ENCODE measurements at places on chromosomes 12 and 14. TPM values are rescaled to one million over a fixed set of nuclear protein-coding genes. Genes with fewer than 3 reads are reported as not detected.

Gene FOXN4
- total RNA-seq: not detected

Gene NGB
- not detected for total RNA-seq

Gene ERP27
- total RNA-seq: 48.0 TPM

Gene BMP4
- 56.0 TPM for total RNA-seq

Gene ACRBP
- total RNA-seq: 0.20 TPM

Gene EDDM3A
- total RNA-seq: not detected
